ELR (cell line): ENCODE measurements at places on chromosomes 11 and 22.

GRCh38 chr11:118145285-118146227, 7.1 kb downstream of the SCN4B start:
- peak; percentile 75 for DNase-seq

- no peak for DNase-seq
Observed at GRCh38 chr11:84581083-84581482, 1046.1 kb downstream of the DLG2 start.

DNA sequence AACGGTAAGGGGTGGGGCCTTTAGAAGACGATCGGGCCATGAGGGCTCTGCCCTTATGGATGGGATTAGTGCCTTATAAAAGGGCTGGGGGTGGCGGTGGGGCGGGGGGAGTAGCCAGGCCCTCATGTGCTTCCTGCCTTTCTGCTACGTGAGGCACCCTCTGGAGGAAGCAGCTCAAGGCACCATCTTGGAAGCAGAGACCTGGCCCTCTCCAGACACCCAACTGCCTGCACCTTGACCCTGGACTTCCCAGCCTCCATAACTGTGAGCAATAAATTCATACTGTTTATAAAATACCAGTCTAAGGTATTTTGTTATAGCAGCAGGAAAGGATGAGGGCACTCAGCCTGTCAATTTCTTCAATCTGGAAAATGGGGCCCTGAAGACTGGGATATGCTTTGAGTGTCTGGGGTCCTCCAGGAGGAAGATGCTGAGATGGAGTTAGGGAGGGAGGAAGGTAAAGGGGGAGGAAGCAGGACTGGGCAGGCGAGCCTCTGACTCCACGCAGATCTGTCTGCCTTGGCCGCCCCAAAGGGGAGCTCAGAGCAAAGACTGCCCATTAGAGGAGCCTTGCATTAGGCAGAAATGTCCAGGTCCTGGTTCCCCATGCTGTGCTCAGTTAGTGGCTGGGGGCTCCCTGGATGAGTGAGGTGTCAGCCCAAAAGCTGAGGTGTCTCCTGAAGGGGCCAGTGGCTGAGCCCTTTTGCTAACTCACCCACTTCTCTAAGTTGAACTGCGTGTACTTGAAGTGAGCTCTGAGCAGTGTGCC, 5.3 kb downstream of the CABP2 start:
- no peak for DNase-seq

- DNase-seq, result no peak
Observed at GRCh38 chr11:78651136-78651775, 76.6 kb upstream of the NARS2 start.

DNA sequence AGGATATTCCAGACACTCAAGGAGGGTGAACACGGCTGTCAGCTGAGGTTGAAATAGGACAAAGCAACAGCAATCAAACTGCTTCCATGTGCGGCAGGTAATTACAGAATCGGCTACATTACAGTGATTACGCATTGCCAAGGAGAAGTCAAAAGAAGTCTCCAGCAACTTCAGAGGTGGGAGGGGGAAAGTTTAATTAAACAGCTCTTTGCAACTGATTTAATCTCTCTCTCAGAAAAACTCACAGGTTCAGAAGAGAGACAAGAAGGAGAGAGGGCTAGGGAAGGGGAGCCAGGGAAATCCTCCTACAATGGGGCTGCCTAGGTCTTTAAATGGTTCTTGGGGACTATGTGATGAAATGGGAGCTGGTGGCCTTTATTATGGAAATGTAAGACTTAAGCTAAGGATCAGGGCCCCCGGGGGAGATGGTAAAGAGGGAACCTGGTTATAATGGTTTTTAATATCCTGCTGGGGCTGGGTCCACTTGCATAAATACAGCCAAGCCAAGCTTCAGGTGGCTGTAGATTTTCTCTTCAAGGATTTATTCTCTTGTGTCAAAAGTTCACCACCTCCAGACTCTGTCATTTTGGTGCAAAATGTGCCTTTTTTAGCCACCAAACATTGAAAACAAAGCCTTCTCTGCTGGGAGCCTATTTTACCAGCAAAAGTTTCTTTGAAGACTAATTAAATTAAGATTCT, 354.7 kb upstream of the NARS2 start:
- DNase-seq, result no peak

DNA sequence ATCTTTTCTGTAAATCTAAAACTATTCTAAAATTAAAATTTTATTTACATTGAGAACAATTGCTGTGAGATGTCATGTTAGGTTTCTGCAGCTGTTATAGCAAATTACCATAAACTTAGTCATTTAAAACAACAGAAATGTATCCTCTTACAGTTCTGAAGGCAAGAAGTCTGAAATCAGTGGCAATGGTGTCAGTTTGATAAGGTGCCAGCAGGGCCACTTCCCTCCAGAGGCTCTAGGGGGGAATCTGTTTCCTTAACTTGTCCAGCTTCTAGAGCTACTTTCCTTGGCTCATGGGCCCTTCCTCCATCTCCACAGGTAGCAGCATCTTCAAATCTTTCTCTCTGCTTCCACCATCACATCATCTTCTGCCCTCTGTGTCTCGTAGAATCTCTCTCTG, 23.0 kb downstream of the MOGAT2 start:
- peak; percentile 10 for DNase-seq
